ENCODE measurements at places on chromosomes 3 and 15.

DNA sequence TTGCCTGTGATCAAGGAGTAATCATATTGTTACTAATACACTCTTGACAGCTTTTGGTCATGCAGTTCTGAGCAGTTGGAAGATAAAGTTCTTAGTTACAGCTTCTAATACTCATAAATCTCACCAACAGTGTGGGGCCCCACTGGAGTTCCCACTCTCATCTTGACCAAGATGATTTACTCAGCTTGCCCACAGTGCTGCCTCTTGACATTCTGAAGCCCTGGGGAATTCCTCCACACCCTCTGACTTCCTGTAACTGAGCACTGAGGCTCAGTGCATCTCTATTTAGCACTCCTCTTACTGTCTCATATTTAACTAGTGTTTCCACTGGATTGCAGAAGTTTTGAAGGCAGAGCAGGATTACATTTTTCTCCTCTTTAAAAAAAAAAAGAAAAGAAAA, 1.9 kb upstream of the ARL6IP5 start:
- DNase-seq: peak; percentile 75

DNA sequence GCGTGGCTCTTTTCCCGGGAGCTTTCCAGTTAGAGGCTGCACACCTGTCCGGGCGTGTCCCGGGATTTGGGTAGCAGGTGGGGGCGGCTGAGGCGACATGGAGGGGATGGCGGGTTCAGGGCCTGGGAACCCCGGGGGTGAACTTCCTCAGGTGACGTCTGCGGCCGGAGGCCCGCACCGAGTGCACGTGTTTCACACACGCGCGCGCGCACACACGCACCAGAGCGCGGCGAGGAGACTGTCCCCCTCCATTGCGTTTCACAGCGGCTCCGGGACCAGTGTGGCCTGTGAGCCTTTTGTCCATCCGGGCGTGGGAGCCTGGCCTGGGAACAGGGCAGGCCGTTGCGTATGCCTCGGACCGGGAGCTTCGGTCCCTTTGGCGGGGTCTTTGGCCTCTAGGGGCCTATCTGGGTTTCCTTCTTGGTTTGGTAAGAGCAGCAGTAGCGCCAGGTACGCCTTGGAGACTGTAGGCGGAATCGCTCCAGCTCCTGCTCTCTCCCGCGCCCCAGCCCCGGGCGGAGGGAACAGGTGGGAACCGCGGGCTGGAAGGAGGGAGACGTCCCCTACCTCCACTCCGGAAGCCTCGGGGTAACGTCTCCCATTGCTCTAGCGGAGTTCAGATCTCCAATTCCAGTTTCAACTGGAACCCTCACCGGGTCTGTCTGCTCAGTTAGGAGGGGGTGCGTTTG, 220.0 kb downstream of the MEIS2 start:
- no peak for DNase-seq

DNA sequence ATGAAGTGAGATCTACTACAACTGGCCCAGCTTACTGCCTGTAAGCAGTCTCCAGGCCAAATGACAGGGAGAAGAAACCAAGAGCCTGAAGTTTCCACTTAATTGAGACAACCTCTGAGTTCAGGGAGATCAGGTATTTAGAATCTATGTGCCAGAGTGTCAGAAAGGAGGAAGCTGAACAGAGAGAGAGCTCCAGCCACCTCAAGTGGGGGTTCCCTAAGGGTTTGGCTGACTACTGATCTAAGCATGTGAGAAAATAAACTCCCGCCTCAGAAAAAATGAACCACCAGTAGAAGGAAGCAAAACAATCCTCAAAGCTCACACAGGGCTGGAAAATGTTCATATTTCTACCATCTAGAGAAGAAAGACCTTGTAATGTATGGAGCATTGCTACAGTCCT, 25.0 kb downstream of the ADAM10 start:
- no peak for DNase-seq

- DNase-seq: no peak
Observed at GRCh38 chr3:128464702-128465101, 2.0 kb downstream of the DNAJB8 start.

- no peak for DNase-seq
Observed at GRCh38 chr15:28002867-28003266, 96.2 kb downstream of the OCA2 start.

DNA sequence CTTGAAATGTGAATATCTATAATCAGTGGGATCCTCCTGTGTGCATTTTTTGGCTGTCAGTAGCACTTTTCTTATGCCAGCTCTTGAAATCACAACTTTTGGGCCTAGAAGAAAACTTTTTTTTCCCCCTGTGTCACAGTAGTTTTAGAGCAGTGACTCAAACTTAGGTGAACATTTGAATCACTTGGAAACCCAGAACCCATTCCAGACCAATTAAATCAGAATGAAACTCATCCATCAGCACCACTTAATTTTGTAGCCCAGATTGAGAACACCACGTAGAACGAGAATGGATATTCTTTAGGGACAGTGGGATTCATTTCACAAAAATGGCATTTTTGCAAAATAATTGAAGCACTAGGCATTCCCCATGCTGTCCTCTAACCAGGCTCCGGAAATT, 224.8 kb upstream of the NANOGP8 start:
- DNase-seq: no peak

GRCh38 chr15:63246691-63247469, 30.5 kb upstream of the APH1B start:
- DNase-seq: no peak

Data from activated T-cell treated with anti-CD3 and anti-CD28 coated beads for 24 hours (primary cell).